Prostate gland (tissue), 2 donors: ENCODE measurements at places on chromosomes 3 and 15. TPM values are rescaled to one million over a fixed set of nuclear protein-coding genes. Genes with fewer than 3 reads are reported as not detected.
A peak's percentile ranks its signal among the peaks of the same experiment; 100 is the strongest.

GRCh38 chr3:9994086-9994844 lies 7.6 kb upstream of the EMC3 start:
- DNase-seq: no peak
- H3K4me3 ChIP-seq: no peak overlapping the region
- no peaks in the 10 kb centered on the region for H3K27me3 ChIP-seq
- no peaks in the 10 kb centered on the region for H3K36me3 ChIP-seq

GRCh38 chr15:85097250-85097649 lies 115.6 kb downstream of the PDE8A start:
- H3K36me3 ChIP-seq: no peaks in the 10 kb centered on the region
- no peaks in the 10 kb centered on the region for H3K4me1 ChIP-seq
- no peaks in the 10 kb centered on the region for H3K27me3 ChIP-seq
- H3K4me3 ChIP-seq: no peak overlapping the region

The HESX1 gene
- 0.23 TPM for total RNA-seq

The SLC51A gene
- 0.55 TPM for total RNA-seq

The IQCF5 gene
- not detected for total RNA-seq

DNA sequence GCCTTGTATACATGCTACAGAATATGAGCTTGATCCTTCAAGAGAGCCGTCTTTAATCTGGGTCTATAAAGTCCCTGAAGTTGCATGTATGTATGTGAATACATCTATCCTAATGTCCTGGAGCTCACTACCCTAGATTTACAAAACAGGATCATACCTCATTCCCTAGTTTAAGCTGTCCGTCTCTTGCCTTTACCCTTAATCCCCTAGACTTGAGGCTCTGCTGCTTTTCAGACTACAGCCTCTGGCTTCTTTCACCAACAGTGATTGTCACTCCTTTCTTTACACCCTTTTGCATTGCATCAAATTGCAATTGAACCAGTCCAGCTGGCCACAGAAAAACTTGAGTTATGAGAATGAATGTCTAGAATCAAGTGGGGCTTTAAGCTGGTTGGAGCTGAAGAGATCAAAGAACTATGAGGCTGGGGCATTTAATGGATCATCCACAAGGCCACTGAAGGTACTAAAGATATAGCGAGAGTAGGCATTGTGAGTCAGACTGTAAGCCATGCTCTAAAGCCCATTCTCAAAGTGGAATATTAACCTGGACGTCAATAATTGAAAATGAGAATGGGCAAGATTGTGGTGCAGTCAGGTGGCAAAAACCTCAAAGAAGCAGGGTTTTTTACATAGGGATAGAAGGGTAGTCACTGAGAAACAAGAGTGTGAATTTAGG lies 12.3 kb upstream of the PLD1 start:
- no peaks in the 10 kb centered on the region for H3K27me3 ChIP-seq
- no peak for DNase-seq
- no peak overlapping the region for H3K27ac ChIP-seq
- no peaks in the 10 kb centered on the region for H3K36me3 ChIP-seq
- no peak overlapping the region for H3K4me3 ChIP-seq
- H3K4me1 ChIP-seq: no peaks in the 10 kb centered on the region

The KIF23 gene
- total RNA-seq: 2.6 TPM

The SCAANT1 gene
- total RNA-seq: not detected

The KLHL6 gene
- total RNA-seq: 1.0 TPM

DNA sequence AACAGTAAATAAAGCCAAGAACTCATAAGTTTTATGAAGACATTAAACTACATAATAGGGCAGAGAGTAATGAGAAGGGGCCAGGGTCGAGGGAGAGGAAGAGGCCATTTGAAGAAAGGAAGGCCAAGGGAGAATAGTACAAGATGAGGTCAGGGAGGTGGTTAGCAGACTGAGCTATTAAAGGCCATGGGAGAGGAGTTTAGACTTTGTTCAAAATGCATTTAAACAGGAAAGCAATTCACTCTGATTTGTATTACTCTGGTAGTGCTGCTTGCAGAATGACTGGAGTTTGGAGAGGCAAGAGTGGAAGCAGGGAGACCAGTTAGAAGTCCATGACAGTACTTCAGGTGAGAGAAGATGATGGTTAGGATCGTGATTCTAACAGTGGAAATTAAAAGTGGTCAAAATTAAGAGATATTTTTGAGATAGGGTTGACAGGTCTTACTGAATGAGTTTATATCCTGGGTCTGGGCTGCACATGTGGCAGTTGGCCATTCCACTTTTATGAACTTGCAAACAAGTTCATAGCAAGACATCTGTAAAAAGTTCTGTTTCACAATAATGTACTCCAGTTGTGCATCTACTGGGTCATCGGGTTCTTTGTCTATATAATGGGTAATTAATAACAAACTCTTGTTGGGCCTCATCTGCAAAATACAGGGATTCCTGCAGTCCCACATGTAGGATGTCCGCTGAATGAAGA lies 16.3 kb downstream of the PPP2R3A start:
- no peak overlapping the region for H3K4me3 ChIP-seq
- DNase-seq: no peak
- no peak overlapping the region for H3K27ac ChIP-seq
- no peaks in the 10 kb centered on the region for H3K4me1 ChIP-seq
- no peaks in the 10 kb centered on the region for H3K36me3 ChIP-seq

DNA sequence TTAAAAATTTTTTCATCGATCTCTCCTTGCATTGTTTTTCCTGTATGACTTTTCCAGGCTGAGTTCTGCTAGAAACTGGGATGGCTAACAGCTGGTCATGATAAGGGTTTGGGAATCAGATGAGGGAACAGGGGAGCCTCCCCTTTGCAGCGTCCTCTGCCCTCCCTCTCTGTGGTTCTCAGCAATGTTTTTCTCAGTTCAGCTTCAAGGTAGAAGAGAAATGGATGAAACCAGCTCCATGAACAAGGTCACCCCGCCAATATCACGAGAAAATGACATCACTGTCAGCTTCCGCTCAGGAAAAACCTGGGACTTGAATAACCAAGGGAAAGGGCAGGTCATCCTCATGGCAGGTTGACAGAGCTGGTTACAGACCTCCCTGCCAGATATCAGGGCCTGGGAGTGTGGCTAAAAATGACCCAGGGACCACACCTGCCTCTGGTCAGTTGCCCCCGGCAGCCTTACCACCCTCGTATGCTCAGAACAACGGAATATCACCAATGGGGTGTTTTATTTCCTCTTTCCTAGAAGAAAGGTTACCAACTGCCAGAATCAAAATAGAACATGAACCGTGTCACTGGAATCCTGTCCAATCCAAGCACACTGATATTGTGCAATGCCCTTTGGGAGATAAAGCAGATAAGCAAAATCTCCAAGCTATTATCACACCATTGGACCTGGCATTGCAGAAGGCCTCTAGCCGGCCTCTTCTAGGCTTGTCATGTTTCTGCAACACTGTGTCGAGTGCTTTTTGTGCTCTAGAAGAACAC lies 26.1 kb downstream of the LSM3 start:
- H3K4me1 ChIP-seq: peaks cover 6% of the 10 kb centered on the region
- no peak overlapping the region for H3K4me3 ChIP-seq
- DNase-seq: no peak
- no peaks in the 10 kb centered on the region for H3K36me3 ChIP-seq
- no peaks in the 10 kb centered on the region for H3K27me3 ChIP-seq

- DNase-seq: no peak
- no peak overlapping the region for H3K27ac ChIP-seq
- no peak overlapping the region for H3K4me3 ChIP-seq
- no peaks in the 10 kb centered on the region for H3K27me3 ChIP-seq
- H3K4me1 ChIP-seq: no peaks in the 10 kb centered on the region
Measured at GRCh38 chr3:134625885-134626741, 24.7 kb downstream of the KY start.

- H3K4me3 ChIP-seq: no peak overlapping the region
- H3K36me3 ChIP-seq: no peaks in the 10 kb centered on the region
- H3K27ac ChIP-seq: no peak overlapping the region
- no peak for DNase-seq
Measured at GRCh38 chr3:161794551-161794950, 297.9 kb downstream of the OTOL1 start.

- DNase-seq: no peak
- no peak overlapping the region for H3K4me3 ChIP-seq
- no peak overlapping the region for H3K27ac ChIP-seq
- H3K4me1 ChIP-seq: no peaks in the 10 kb centered on the region
- H3K27me3 ChIP-seq: no peaks in the 10 kb centered on the region
Measured at GRCh38 chr3:189622629-189623028, 8.6 kb upstream of the TP63 start.

GRCh38 chr15:73118055-73118454 lies 65.8 kb downstream of the NEO1 start:
- H3K36me3 ChIP-seq: no peaks in the 10 kb centered on the region
- H3K27me3 ChIP-seq: no peaks in the 10 kb centered on the region
- H3K4me1 ChIP-seq: no peaks in the 10 kb centered on the region
- no peak overlapping the region for H3K27ac ChIP-seq
- no peak overlapping the region for H3K4me3 ChIP-seq

The GP9 gene
- not detected for total RNA-seq

The GPD1L gene
- 70.8 TPM for total RNA-seq

The SLC28A2 gene
- 0.51 TPM for total RNA-seq

The CORO2B gene
- total RNA-seq: 0.50 TPM

DNA sequence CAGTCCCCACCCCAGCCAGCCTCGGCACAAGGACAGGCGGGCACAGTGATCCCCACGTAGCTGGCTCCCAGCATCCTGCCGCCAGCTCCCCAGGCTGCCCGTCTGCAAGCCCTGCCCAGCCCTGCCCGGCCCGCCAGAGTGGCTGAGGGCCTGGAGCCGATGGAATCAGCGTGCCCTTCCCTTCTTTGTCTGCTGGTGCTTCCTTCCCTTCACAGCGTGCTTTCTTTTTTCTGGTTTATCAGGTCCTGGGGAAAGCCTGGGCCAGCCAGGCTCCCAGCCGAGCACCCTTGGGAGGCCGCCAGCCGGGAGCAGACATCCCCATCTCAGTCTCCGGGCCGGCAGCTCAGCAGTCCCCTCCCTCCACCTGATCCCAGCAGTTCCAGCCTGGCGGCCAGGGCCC lies 54.7 kb upstream of the SMAD6 start:
- no peak overlapping the region for H3K4me3 ChIP-seq
- peak overlapping the region; percentile 77 for H3K27ac ChIP-seq
- peaks cover 4% of the 10 kb centered on the region for H3K4me1 ChIP-seq
- H3K36me3 ChIP-seq: no peaks in the 10 kb centered on the region

GRCh38 chr15:100308608-100309007 lies 33.2 kb downstream of the ADAMTS17 start:
- H3K4me3 ChIP-seq: no peak overlapping the region
- no peaks in the 10 kb centered on the region for H3K27me3 ChIP-seq
- no peaks in the 10 kb centered on the region for H3K36me3 ChIP-seq
- DNase-seq: no peak
- no peaks in the 10 kb centered on the region for H3K4me1 ChIP-seq
- peak overlapping the region; percentile 29 for H3K27ac ChIP-seq

The GNB4 gene
- 11.9 TPM for total RNA-seq

GRCh38 chr15:32898414-32898813 lies 180.6 kb downstream of the GREM1 start:
- H3K4me1 ChIP-seq: no peaks in the 10 kb centered on the region
- no peaks in the 10 kb centered on the region for H3K27me3 ChIP-seq
- H3K4me3 ChIP-seq: no peak overlapping the region
- DNase-seq: no peak
- no peaks in the 10 kb centered on the region for H3K36me3 ChIP-seq

- H3K27me3 ChIP-seq: no peaks in the 10 kb centered on the region
- H3K4me1 ChIP-seq: no peaks in the 10 kb centered on the region
- H3K4me3 ChIP-seq: no peak overlapping the region
- H3K27ac ChIP-seq: no peak overlapping the region
- DNase-seq: no peak
Measured at GRCh38 chr3:78497767-78498166, 1270.0 kb downstream of the ROBO1 start.

DNA sequence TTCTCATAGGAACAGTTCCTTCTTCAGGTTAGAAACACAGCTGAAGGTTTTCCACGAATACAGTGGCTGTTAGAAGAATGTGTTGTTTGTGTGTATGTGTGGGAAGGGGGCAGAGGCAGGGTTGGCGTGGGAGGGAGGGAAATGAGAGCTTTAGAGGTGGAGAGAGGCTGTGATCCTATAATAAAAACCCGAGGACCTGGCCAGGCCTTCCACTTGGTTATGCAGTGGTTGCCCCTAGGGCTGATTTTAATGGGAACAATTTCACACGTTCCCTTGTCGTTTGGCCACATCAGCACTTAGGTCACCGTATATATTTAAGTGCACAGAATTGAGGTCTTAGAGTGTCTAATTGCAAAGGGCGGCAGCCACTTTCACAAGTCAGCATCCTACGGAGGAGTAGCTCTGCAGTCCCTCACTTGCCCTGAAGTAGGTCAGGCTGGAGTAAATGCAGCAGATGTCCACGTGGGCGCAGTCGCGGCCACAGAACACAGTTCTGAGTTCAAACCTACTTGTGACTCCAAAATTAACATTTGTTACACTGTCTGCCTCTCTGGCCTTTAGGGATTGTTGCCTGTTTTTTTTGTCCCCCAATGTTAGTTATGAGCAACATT lies 85.6 kb downstream of the PDCD6IP start:
- no peaks in the 10 kb centered on the region for H3K27me3 ChIP-seq
- H3K4me3 ChIP-seq: no peak overlapping the region
- H3K27ac ChIP-seq: no peak overlapping the region
- no peak for DNase-seq
- peaks cover 3% of the 10 kb centered on the region for H3K4me1 ChIP-seq
- H3K36me3 ChIP-seq: no peaks in the 10 kb centered on the region

- no peaks in the 10 kb centered on the region for H3K36me3 ChIP-seq
- no peak for DNase-seq
- H3K27ac ChIP-seq: no peak overlapping the region
- no peaks in the 10 kb centered on the region for H3K4me1 ChIP-seq
- H3K27me3 ChIP-seq: no peaks in the 10 kb centered on the region
- H3K4me3 ChIP-seq: no peak overlapping the region
Measured at GRCh38 chr3:188706599-188706998, 465.2 kb upstream of the TPRG1 start.

- no peaks in the 10 kb centered on the region for H3K27me3 ChIP-seq
- no peaks in the 10 kb centered on the region for H3K36me3 ChIP-seq
- no peak overlapping the region for H3K27ac ChIP-seq
- peak; percentile 21 for DNase-seq
- no peak overlapping the region for H3K4me3 ChIP-seq
Measured at GRCh38 chr3:127263586-127264231, 24.1 kb downstream of the PRR20G start.

DNA sequence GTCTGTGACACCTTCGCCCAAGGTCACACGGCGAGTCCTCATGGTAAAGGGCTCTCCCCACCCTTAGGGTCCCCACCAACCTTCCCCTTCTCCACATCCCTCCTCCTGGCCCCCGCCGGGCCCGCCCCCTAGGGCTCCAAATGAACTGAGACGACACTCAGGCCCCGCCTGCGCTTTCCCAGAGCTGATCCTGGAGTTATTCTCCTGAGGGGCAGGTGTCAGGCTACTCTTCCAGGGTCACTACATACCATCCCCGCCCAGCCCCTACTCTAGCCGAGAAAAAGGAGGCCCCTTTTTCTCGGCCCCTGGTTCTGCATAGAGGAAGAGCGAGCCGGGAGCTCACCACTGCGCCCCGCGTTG lies 292 bp downstream of the USP4 start:
- DNase-seq: no peak
- no peaks in the 10 kb centered on the region for H3K36me3 ChIP-seq
- H3K4me1 ChIP-seq: peaks cover 2% of the 10 kb centered on the region

- H3K27me3 ChIP-seq: no peaks in the 10 kb centered on the region
- no peaks in the 10 kb centered on the region for H3K36me3 ChIP-seq
- H3K4me3 ChIP-seq: no peak overlapping the region
- H3K4me1 ChIP-seq: no peaks in the 10 kb centered on the region
Measured at GRCh38 chr15:23857028-23857641, 170.0 kb upstream of the NDN start.
